IPS DF 6.9 (cell line): ENCODE measurements at places on chromosomes 3 and 15.
A peak's percentile ranks its signal among the peaks of the same experiment; 100 is the strongest.

- H3K36me3 ChIP-seq, result 0 out of 2 replicates have a peak, but pooled peaks cover 2% of the 10 kb centered on the region
- no peaks in the 10 kb centered on the region for H3K4me1 ChIP-seq
- no peak overlapping the region for H3K27ac ChIP-seq
- DNase-seq, result no peak
Observed at GRCh38 chr15:22933641-22934061, 46.5 kb downstream of the CYFIP1 start.

GRCh38 chr3:69413551-69414207 is 27.8 kb upstream of the FRMD4B start:
- no peaks in the 10 kb centered on the region for H3K36me3 ChIP-seq
- no peak for DNase-seq
- H3K27ac ChIP-seq, result no peak overlapping the region
- H3K4me1 ChIP-seq, result no peaks in the 10 kb centered on the region
- H3K4me3 ChIP-seq, result no peak overlapping the region

GRCh38 chr3:4475804-4476203 is 8.7 kb upstream of the SUMF1 start:
- DNase-seq, result no peak
- H3K36me3 ChIP-seq, result no peaks in the 10 kb centered on the region
- no peak overlapping the region for H3K4me3 ChIP-seq
- H3K27ac ChIP-seq, result no peak overlapping the region

DNA sequence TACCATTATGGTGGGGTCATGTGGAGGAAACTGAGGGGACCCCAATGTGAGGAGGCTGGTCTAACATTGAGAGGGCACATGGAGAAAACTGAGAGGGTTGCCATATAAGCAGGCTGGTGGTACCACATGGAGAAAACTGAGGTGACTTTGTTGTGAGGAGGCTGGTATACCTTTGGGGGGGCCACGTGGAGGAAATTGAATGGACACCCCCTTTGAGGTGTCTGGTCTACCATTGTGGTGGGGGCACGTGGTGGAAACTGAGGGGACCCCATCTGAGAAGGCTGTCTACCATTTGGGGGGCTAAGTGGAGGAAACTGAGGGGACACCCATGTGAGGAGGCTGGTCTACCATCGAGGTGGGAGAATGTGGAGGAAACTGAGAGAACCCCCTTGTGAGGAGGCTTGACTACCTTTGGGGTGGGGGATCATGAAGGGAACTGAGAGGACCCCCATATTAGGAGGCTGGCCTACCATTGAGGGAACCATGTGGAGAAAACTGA is 163.8 kb downstream of the FBLN2 start:
- H3K27ac ChIP-seq, result no peak overlapping the region
- H3K4me1 ChIP-seq, result no peaks in the 10 kb centered on the region
- H3K36me3 ChIP-seq, result no peaks in the 10 kb centered on the region
- H3K27me3 ChIP-seq, result no peaks in the 10 kb centered on the region
- H3K4me3 ChIP-seq, result no peak overlapping the region

- no peak overlapping the region for H3K4me3 ChIP-seq
- no peaks in the 10 kb centered on the region for H3K36me3 ChIP-seq
- H3K4me1 ChIP-seq, result no peaks in the 10 kb centered on the region
- no peak for DNase-seq
- no peaks in the 10 kb centered on the region for H3K27me3 ChIP-seq
Observed at GRCh38 chr3:59605318-59605717, 555.5 kb upstream of the CFAP20DC start.

GRCh38 chr15:60382773-60383674 is 14.8 kb downstream of the ANXA2 start:
- H3K4me3 ChIP-seq, result no peak overlapping the region
- no peak overlapping the region for H3K27ac ChIP-seq
- no peaks in the 10 kb centered on the region for H3K4me1 ChIP-seq
- DNase-seq, result no peak
- peaks cover 5% of the 10 kb centered on the region; the same call in 1 of the 2 replicates for H3K36me3 ChIP-seq

DNA sequence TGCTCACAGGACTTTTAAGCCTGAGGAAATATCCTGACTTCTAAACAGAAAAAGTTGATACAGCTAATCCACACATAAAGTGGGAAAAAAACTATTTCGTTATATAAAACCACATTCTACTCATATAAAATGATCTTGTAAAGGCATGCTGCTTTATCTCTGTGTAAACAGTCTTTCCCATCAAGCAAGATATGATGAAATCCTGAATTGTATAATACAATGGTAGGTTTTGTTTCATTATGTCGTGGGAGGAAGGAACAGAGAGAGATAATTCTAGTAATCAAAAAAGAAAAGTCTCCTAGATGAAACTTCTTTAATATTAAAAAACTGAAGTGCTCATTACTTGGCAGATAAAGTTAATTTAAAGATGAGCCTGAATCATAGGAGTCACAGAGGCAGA is 92.6 kb upstream of the SNTN start:
- no peaks in the 10 kb centered on the region for H3K4me1 ChIP-seq
- H3K4me3 ChIP-seq, result no peak overlapping the region
- H3K27me3 ChIP-seq, result no peaks in the 10 kb centered on the region
- H3K27ac ChIP-seq, result no peak overlapping the region
- H3K36me3 ChIP-seq, result no peaks in the 10 kb centered on the region
- no peak for DNase-seq

- no peak overlapping the region for H3K4me3 ChIP-seq
- no peaks in the 10 kb centered on the region for H3K27me3 ChIP-seq
- H3K4me1 ChIP-seq, result peaks cover 6% of the 10 kb centered on the region; the same call in 1 of the 2 replicates
- no peak overlapping the region for H3K27ac ChIP-seq
- no peaks in the 10 kb centered on the region for H3K36me3 ChIP-seq
- no peak for DNase-seq
Observed at GRCh38 chr3:134992180-134992579, 197.1 kb downstream of the EPHB1 start.

GRCh38 chr3:66487465-66487864 is 13.4 kb downstream of the LRIG1 start:
- H3K36me3 ChIP-seq, result no peaks in the 10 kb centered on the region
- H3K27me3 ChIP-seq, result no peaks in the 10 kb centered on the region
- H3K27ac ChIP-seq, result no peak overlapping the region
- H3K4me1 ChIP-seq, result peaks cover 15% of the 10 kb centered on the region

DNA sequence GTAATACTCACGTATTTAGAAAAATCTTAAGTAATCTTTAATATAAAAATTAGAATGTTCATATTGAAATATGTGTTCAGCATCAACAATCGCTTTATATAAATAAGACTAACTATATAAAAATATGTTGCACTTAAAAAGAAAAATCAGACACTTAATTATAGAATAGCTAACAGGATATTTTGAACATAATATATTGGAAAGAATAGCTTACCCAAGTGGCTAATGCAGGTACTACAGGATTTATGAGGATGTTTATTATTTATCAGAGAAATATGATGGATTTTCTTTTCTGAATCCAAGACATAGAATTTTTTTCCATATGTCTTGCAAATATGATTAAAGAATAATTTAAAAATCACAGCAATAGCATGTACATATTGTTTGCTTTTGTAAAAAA is 567.9 kb upstream of the GBE1 start:
- H3K27ac ChIP-seq, result no peak overlapping the region
- no peak overlapping the region for H3K4me3 ChIP-seq
- H3K36me3 ChIP-seq, result no peaks in the 10 kb centered on the region
- no peaks in the 10 kb centered on the region for H3K4me1 ChIP-seq

DNA sequence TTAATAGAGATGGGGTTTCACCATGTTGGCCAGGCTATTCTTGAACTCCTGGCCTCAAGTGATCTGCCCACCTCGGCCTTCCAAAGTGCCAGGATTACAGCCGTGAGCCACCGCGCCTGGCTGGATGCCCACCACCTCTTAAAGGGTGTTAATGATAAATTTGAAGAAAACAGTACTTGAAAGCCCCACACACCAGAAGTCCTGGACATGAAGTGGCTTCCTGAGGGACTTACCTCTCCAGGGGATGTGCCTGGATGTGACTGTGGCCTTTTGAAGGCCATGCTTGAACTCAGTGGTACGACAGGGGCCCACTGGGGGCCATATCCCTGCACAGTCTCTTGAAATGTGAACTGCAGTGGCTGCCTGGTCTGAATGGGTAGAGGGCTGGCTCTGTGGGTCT is 18.2 kb downstream of the IRAK2 start:
- H3K4me1 ChIP-seq, result no peaks in the 10 kb centered on the region
- no peaks in the 10 kb centered on the region for H3K36me3 ChIP-seq
- no peak overlapping the region for H3K4me3 ChIP-seq
- H3K27me3 ChIP-seq, result no peaks in the 10 kb centered on the region; the same call in 1 of the 2 replicates
- H3K27ac ChIP-seq, result no peak overlapping the region

DNA sequence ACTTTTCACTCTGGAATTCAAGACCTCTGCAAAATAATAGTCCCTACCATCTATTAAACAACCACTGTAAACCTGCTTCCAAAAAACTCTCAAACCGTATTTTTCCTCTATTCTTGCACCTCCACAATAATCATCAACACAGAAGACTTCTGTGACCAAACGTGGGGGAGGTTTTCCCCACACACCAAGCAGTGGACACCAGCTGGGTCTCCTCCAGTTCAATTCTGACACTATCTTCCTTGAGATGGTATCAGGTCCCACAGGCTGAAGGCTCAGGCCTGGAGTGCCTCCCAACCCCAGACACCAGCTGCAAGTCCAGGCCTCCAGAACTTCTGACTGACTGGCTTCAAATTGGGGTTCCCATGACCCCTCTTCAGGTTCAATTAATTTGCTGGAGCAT is 89.6 kb upstream of the RAP2B start:
- no peak overlapping the region for H3K27ac ChIP-seq
- no peaks in the 10 kb centered on the region for H3K27me3 ChIP-seq

DNA sequence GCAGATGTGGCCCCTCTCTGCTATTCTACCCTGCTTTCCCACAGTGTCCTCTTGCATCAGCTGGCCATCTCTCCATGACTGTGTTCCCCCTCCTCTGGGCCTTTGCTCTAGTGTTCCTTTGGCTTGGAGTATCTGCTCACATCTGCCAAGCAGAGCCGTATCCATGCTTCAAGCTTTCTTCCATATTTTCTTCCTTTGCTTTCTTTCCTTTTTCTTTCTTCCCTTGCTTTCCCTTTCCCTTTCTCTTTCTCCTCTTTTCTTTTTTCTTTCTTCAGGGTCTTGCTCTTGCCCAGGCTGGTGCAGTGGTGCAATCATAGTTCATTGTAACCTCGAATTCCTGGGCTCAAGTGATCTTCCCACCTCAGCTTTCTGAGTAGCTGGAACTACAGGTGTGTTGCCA is 12.6 kb downstream of the KLHL18 start:
- H3K36me3 ChIP-seq, result no peaks in the 10 kb centered on the region
- H3K27me3 ChIP-seq, result no peaks in the 10 kb centered on the region
- H3K4me3 ChIP-seq, result no peak overlapping the region
- no peak overlapping the region for H3K27ac ChIP-seq

- H3K27ac ChIP-seq, result no peak overlapping the region
- no peak for DNase-seq
- H3K36me3 ChIP-seq, result 0 out of 2 replicates have a peak, but pooled peaks cover under 1% of the 10 kb centered on the region
- H3K4me3 ChIP-seq, result no peak overlapping the region
- H3K27me3 ChIP-seq, result no peaks in the 10 kb centered on the region
- H3K4me1 ChIP-seq, result no peaks in the 10 kb centered on the region; the same call in 1 of the 2 replicates
Observed at GRCh38 chr3:44506961-44507360, 29.5 kb upstream of the ZNF445 start.

DNA sequence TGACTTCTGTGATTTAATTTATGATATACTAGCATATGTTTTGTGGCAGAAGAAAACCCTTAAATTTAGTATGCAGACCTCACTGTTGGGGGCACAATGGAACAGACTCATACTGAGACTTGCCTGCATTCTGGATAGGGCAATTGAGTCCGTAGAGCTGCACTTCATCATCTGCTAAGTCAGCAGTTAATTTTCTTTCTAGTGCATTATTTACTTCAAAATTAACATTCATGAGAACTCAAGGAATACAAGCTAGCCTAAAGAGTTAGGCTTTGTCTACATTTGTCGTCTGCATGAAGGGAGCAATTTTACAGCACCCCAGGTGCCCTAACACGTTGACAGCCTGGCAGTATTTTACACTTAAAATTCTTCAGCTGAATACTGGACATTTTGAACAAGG is 345.5 kb downstream of the CHL1 start:
- no peak for DNase-seq
- no peaks in the 10 kb centered on the region for H3K36me3 ChIP-seq
- no peaks in the 10 kb centered on the region for H3K4me1 ChIP-seq
- H3K4me3 ChIP-seq, result no peak overlapping the region

DNA sequence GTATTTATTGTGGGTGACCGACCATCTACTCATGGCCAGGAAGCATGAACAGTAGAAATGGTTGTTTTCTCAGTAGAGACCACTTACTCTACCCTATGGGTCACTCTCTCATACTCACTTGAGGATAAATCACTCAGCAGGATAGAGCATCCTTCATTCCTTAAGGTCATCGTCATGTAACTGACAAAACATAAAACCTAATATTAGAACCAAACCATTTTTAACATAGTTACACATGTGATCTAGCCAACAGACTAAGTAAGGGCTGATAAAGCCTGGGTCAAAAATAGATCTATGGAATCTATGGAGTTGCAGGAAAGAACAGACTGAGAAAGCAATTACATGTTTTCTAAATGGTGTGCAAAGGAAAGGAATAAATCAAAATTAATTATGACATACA is 769.1 kb downstream of the NTRK3 start:
- no peaks in the 10 kb centered on the region for H3K36me3 ChIP-seq
- no peaks in the 10 kb centered on the region for H3K27me3 ChIP-seq
- no peaks in the 10 kb centered on the region for H3K4me1 ChIP-seq
- H3K27ac ChIP-seq, result no peak overlapping the region
- DNase-seq, result no peak

- H3K27ac ChIP-seq, result no peak overlapping the region
- no peaks in the 10 kb centered on the region for H3K27me3 ChIP-seq
- no peak overlapping the region for H3K4me3 ChIP-seq
- H3K36me3 ChIP-seq, result no peaks in the 10 kb centered on the region
- H3K4me1 ChIP-seq, result no peaks in the 10 kb centered on the region; the same call in 1 of the 2 replicates
Observed at GRCh38 chr3:112984485-112984884, 6.3 kb upstream of the GTPBP8 start.

GRCh38 chr3:73954506-73954905 is 329.8 kb upstream of the PDZRN3 start:
- H3K27me3 ChIP-seq, result no peaks in the 10 kb centered on the region
- no peaks in the 10 kb centered on the region for H3K36me3 ChIP-seq
- H3K4me3 ChIP-seq, result no peak overlapping the region
- DNase-seq, result peak; percentile 5
- H3K27ac ChIP-seq, result no peak overlapping the region

DNA sequence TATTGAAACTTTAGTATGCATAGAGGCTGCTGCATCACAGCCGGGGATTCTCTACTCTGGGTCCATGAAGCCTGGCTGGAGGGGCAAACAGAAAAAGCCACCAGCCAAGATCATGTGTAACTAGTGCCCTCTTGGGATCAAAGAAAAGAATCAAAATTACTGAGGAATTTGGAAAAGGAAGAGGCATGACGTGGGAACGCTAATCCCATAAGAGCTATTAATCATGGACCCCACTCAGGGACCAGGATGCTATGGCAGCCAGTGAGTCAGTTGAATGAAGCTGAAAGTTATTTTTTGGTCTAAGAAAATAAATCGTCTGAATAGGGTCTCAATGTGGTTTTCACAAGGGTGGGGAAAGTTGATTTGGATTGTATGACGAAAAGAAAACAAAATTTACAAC is 1165.1 kb downstream of the ROBO2 start:
- H3K4me1 ChIP-seq, result no peaks in the 10 kb centered on the region
- peak; percentile 7 for DNase-seq
- no peaks in the 10 kb centered on the region for H3K27me3 ChIP-seq

GRCh38 chr3:141414800-141415462 is 46.6 kb downstream of the ZBTB38 start:
- no peak for DNase-seq
- no peaks in the 10 kb centered on the region for H3K36me3 ChIP-seq
- H3K27ac ChIP-seq, result no peak overlapping the region
- no peaks in the 10 kb centered on the region for H3K27me3 ChIP-seq
- no peak overlapping the region for H3K4me3 ChIP-seq
